ENCODE measurements at places on chromosomes 2 and 18.

- no peak for DNase-seq
Observed at GRCh38 chr2:62136956-62137830, 58.7 kb upstream of the B3GNT2 start.

DNA sequence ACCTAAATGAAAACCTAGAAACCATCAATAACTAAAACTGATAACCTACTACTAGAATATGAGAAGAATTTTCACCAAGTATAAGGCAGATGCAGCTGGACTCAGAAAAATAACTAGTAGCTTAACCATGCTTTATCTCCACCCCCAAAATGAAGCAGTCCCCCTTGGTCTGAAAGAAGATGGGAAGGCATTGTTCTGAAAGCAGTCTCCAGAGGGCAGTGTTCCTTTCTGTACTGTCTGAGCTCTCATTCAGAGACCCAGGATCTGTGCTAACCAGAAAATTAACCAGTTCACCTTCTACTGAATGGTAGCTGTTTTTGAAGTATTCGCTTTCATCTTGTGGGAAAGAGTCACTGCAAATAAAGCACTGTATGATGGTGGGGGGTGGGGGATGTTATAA is 273.0 kb downstream of the PDE11A start:
- DNase-seq: peak; percentile 65

DNA sequence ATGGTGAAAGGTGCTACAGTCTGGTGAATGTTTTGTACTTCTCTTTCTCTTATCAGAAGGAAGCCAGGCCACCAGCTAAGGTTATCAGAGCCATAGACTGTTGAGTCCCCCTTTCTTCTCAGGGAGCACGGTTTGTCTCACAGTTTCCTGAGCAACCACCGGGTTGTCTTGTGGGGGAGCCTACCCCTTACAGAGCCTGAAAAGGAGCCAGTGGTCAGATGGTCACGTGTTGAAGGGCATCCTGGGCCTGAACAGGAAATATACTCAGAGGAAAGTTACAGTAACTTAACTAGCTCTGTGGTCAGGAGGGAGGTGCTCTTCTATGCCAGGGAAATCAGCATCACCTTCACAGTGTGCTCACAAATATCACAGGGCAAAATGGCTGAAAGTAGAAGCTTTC is 11.6 kb downstream of the CD28 start:
- no peak for DNase-seq

DNA sequence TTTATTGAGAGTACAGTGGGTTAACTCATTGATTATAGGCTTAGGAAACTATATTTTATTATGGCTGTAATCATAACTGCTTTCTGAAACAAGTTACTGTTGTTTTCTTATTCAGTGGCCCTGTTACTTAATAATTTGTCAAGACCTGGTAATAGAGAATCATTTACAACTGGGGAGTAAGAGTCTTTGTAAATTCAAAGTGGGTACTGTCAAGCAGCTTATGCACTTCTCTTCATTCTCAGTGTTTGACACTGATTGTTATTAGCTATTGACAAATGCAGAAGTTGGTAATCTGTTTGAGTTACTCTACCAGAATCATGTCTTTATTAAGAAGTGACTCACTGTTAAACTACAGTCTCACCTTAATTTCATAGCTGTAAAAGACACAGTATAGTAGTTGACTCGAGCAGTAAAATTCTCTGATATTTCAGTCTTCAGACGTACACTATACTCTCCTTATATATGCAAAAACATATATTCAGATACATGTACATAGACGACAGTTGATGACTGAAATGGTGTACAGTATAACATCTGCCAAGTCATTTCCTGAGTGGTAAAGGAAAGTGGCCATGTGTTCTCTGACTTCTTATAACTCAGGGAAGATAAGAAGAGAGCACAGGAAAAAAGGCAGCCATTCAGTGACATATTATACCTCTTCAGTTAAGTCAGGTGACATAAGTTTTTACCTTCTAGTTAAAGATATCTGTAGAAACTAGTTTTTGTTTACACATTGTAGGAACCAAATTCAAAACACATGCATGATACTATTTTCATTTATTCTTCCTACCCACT is 36.0 kb upstream of the TTC27 start:
- DNase-seq: no peak

- peak; percentile 5 for DNase-seq
Observed at GRCh38 chr2:109448207-109448606, 165.6 kb downstream of the SEPTIN10 start.

GRCh38 chr2:20642055-20642971 is 8.6 kb downstream of the HS1BP3 start:
- DNase-seq: peak; percentile 95

DNA sequence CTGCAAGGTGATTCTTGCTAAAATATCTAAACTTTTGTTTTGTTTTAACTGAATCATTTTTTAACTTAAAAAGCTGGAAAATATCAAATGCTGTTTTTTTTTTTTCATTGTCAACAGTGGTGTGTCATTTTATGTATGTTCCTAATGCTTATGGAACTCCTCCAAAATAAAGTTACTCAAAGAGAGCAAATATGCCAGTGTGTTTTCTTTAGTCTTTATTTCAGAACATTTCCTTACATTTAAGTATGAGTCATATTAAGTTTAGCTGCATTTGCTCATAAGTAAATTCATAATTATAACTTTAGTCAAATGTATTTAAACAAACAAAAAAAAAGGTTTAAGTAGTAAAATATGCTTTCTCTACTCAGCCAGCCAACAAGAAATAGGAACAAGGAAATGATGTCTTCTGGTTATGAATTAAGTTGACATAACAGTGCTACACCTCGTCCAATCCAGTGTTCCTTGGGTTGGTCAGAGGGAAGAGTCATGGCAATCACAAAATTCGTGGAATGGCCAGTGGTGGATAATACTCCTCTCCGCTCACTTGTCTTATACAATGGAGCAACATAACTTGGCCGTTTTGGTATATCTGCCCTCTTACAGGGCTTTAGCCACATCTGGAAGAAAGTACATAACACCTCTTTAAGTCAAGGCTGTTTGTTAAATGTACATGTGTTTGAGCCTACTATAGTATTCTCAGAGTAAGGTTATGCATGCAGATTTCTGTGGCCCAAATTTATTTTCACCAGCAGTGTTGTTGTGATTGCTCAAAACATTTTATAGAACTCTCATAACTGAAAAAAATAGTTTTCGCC is 80.7 kb downstream of the SLC39A10 start:
- no peak for DNase-seq

GRCh38 chr2:215836881-215837280 is 176.5 kb downstream of the MREG start:
- no peak for DNase-seq

GRCh38 chr2:29829841-29830240 is 91.5 kb downstream of the ALK start:
- no peak for DNase-seq

DNA sequence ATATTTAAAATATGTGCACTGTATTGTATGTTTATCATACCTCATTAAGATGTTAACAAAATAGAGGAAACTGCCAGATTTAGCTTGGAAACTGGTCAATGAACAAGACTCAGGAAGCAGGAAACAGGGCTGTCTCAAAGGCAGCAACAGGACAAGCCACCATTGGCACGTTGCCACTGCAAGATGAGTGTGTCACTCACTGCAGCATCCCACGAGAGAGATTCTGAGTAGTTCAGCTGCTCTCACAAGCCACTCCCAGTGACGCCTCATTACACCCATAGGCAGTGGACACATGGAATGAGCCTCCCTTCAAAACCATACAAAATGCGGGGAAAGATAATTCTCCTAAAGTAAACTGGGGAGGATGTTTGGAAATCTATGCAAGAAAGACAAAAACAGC is 181.9 kb upstream of the DLGAP1 start:
- no peak for DNase-seq

Measured in endodermal cell (in vitro differentiated cells).